A172 (cell line): ENCODE measurements at places on chromosomes 3 and 15.
A peak's percentile ranks its signal among the peaks of the same experiment; 100 is the strongest.

DNA sequence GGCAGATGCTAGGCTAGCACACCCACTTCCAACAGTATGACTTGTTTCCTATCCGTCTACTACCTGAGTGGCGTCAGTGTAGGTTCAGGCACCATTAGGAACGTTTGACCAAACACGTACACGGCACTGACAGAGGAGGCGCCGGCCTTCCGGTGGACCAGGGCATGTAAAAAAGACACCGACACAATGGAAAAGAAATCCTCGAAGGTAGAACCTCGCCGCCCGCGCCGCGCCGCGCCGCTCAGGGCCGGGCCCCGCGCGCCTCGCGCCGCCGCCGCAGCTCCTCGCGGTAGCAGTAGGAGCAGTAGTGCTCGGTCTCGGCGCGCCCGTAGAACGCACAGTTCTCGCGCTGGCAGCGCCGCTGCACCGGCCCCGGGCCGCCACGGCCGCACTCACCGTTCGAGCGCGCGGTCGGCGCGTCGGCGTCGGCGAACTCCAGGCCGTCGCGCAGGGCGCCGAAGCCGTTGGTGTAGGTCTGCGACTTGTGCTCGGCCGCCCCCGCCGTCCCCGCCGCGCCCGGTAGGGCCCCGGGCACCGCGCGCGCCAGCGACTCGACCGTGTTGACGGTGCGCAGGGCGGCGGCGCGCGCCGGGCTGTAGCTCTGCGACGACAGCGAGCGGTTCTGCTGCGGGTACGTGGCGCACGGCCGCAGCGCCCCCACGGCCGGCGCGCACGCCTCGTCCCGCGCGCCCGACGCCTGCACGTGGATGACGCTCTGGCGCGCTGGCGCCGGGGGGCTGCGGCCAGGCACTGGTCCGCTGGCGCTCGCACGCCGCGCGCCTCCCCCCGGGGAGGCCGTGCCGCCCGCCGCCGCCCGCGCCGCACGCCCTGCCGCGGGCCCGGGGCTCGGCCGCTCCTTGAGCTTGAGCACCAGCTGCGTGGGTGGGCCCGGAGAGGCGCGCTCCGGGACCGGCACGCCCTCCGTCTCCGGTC lies 156.7 kb downstream of the KLF13 start:
- no peak for DNase-seq

GRCh38 chr3:184927796-184928315 lies 115.9 kb downstream of the VPS8 start:
- no peak for DNase-seq

- peak; percentile 64 for DNase-seq
These were observed 45.7 kb upstream of the MGLL start for GRCh38 chr3:127867986-127868385.

DNA sequence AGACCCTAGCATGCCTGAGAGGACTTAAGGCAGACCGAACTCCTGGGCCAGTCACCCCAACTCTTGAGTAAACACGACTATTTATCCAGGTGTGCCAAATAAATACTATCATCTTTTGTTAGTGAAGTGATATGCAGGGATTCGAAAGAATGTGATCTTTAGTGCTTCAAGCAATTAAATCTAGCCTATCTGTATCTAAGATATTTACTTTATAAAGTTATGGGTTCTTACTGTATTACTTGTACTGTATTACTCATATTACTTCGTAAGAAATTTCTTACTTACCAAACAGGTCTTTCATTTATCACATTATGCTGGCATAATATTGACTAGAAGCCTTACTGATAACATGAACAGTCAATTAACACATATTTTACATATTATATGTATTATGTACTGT lies 211.6 kb upstream of the NECTIN3 start:
- no peak for DNase-seq

DNA sequence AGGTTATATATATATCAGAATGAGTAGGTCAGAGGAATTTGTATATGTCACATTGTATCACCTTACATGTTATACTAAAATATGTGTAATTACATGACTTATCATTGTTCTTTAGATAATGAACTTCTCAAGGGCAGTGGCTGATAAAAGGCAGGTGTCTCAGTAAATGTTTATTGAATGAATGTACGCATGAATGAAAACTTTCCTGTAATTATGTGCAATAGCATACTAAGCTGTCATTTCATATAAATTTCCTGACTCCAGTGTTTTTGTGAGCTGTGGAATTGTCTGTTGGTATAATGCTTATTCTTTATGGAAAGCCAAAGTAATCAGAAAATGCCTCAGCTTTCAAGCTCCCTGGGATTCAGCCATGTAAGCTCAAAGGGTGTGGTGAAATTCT lies 4.2 kb downstream of the TBC1D23 start:
- no peak for DNase-seq

GRCh38 chr3:166283840-166284239 lies 446.6 kb upstream of the BCHE start:
- DNase-seq = peak; percentile 75

GRCh38 chr15:52464478-52464877 lies 64.2 kb downstream of the MYO5A start:
- DNase-seq = no peak

GRCh38 chr3:27467545-27467944 lies 16.6 kb downstream of the SLC4A7 start:
- DNase-seq = peak; percentile 59

DNA sequence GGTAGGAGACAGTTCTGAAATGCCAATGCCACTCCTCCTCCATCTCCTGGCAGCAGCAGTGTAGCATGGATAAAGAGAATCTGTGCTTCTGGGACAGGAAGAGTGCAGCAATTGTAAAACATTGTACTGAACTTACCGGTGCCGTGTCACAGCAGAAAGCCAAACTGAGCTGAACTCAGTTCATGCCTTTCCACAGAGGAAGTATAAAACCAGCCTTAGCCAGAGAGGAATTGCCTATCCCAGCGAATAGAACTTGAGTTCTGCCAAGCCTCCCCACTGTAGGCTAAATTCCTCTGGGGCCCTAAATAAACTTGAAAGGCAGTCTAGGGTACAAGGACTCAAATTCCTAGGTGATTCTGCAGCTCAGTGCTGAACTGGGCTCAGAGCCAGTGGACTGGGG lies 148.8 kb downstream of the SLC9A9 start:
- no peak for DNase-seq

DNA sequence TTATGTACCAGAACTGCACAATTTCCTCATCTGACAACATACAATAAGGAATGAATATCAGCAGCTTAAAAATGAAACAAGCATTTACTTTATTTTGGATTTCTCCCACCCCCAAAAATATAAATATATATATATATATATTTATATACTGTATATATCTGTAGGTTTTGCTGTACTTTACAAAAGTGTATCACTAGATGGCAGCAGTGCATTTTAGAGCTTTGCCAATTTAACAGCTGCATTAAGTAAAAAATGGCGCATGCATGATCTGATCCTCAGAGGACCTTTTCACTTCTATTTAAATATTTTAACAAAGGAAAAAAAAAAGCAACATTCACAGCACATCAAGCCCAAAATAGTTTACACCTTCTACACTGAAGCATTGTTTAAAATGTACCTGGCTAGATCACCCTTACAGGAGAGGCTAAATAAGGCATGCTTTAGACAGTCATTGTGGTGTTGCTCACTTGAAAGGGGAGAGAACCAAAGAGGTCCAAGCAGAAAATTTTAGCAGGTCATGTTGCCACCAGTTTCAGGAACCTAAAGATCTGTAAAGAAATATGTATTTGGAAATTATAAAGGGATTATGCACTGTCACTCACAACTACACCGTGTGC lies 72.6 kb downstream of the NPTN start:
- DNase-seq = peak; percentile 33

- no peak for DNase-seq
These were observed 1053.0 kb downstream of the TUSC7 start for GRCh38 chr3:117762621-117763037.

DNA sequence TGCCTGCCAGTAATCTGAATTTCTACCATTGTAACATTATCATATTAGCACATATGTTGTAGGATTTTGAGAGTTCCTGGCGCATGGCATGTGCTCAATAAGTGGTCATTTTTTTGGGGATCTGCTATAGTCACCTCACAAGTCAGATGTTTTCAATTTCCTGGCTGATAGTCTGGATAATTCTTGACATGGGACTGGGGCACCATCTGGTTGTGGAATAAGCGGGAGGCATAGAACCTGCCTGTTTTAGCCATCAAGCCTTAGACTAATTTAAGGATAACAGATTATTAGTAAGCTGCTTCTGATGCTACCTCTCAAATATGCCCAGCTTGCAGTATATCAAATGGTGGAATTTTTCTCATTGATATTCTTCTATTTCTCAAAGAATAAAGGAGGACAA lies 39.1 kb downstream of the GASK1A start:
- DNase-seq = no peak

DNA sequence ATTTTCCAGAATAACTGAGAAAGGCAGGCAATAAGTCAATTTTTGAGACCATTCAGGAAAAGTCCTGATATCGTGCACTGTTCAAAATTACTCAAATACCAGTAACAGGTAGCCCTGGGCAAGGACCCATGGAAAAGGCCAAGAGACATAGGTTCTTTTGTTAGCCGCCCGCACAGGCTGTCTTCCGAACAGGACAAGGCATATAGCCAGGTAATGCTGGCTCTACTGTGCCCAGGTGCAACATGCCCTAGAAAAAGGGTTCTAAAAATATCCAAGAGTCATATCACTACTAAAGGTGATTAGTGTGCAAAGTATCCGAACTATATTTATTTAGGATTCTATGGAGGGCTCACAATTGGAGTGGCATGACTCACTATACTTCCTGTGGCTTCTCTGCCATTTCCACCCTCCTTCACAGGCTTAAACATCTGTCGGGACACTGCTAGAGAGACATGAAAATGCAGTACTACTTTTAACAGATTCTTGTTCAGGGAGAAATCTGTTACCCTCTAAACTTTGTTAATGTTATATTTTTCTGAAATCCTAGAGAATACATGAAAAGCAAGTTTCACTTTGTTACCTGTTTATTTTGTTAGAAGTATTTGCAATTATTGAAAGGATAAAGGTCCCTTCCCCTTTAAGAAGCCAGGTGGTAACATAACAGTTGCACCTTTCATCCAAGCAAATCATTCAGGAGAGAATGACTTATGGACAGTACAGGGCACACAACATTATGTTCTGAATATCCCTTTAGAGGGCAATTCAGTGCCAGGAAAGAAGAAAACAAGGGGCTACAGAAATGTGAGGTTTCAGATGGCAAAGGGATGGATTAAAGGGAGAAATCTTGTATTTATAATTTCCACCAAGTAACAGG lies 293.3 kb upstream of the THBS1 start:
- peak; percentile 56 for DNase-seq

DNA sequence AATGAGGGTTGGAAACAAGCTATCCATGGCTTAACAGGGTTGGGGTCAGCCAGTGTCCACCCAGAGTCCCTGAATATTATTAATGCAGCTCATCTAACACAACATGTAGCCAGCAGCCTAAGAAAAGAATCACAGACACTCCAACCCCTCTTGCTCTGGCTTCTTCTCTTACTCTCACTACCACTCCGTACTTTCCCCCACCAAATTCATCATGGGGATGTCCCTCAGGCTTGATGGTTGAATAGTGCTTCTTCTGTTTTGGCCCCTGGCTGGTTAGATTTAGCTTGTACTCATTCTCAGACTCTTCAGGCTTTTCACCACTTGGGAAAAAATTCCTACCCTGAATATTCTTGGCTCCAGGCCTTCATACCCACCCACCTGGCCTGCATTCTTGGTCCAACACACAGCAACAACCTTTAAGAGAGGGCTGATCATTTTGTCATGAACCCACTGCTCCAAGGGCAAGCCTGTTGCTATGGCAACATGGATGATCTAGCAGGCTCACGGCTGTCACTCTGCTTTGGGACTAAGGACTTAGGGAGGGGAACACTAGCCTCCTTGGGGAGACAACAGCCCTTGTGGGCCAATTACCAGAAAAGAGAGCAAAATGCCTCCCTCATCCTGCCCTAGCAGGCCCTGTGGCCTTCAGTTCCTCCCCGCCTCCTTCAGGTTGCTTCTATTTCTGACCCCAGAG lies 9.4 kb upstream of the MED12L start:
- no peak for DNase-seq

GRCh38 chr3:41223691-41224090 lies 24.4 kb downstream of the CTNNB1 start:
- DNase-seq = no peak

GRCh38 chr15:27271258-27271657 lies 300.3 kb downstream of the GABRG3 start:
- no peak for DNase-seq

DNA sequence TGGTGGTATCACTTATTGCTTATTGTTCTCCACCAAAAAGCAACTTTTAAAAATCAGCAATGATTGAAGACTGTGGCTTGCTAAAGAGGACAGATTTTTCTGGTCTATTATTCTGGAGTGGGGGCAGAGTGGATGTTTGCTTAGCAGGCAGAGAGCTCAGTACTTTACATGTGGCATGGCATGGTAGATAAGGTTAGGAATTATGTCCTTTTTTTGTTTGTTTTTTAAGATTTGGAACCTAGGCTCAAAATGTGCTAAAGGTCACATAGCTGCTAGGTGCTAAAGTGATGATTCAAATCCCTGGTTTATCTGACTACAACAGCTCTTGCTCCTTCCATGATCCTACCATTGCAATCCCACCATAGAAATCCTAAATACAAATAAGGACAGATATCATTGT lies 331.0 kb upstream of the ADAMTS9 start:
- DNase-seq = no peak

DNA sequence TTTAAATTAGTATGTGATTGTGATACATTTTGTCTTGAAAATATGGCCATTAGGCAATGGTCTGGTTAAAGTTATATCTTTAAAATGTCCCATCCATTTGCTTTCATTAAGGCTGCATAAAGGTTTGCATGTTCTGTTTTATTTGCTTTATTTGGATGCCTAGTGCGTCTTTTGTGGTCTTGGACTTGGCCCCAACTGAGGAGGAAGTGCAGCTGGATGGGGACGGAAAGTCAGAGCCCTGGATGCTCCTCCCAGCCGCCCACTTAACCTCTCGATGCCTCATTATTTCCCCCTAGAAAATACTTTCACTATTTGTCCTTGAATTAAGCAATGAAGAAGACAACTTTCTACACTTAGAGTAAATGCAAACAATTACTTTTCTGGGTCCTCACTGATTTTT lies 898.2 kb downstream of the MCTP2 start:
- no peak for DNase-seq
